Activated naive CD8-positive, alpha-beta T cell treated with anti-CD3 and anti-CD28 coated beads for 36 hours (primary cell): ENCODE measurements at places on chromosomes 7 and 10.
A peak's percentile ranks its signal among the peaks of the same experiment; 100 is the strongest.

GRCh38 chr10:11037991-11038390 lies 20.3 kb downstream of the CELF2 start:
- no peak for DNase-seq
- H3K27ac ChIP-seq = no peak overlapping the region
- peaks cover 4% of the 10 kb centered on the region for H3K4me1 ChIP-seq
- H3K4me3 ChIP-seq = no peak overlapping the region
- peaks cover 18% of the 10 kb centered on the region for H3K27me3 ChIP-seq

DNA sequence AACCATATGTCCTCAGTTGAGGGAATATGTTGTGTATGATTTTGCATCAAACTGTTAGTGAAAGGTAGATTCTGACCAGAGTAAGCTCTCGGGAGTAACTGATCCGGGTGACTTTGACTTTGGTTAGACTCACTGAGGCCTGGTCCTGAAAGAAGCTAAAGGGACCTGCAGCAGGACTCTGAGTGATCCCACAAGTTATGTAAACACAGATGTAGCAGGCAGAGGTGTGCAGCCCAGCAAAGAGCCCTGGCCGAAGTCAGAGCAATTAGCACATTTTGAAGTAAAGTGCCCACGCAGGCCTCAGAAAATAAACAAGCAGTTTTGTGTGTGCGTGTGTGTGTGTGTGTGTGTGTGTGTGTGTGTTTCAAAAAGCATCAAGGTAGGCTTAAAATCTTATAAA lies 245.6 kb upstream of the FERD3L start:
- no peaks in the 10 kb centered on the region for H3K4me1 ChIP-seq
- no peak for DNase-seq
- H3K4me3 ChIP-seq = no peak overlapping the region

- DNase-seq = no peak
- H3K27me3 ChIP-seq = no peaks in the 10 kb centered on the region
- no peak overlapping the region for H3K4me3 ChIP-seq
- H3K36me3 ChIP-seq = no peaks in the 10 kb centered on the region
These were observed 944.1 kb downstream of the SORCS3 start for GRCh38 chr10:105585171-105585570.

GRCh38 chr10:101565936-101566332 lies 22.1 kb downstream of the POLL start:
- H3K36me3 ChIP-seq = no peaks in the 10 kb centered on the region
- peaks cover 10% of the 10 kb centered on the region for H3K4me1 ChIP-seq
- H3K4me3 ChIP-seq = no peak overlapping the region
- peaks cover 61% of the 10 kb centered on the region for H3K27me3 ChIP-seq
- DNase-seq = no peak

GRCh38 chr7:75608451-75609122 lies 116.5 kb downstream of the SPDYE5 start:
- no peaks in the 10 kb centered on the region for H3K4me1 ChIP-seq
- no peaks in the 10 kb centered on the region for H3K27me3 ChIP-seq
- H3K36me3 ChIP-seq = no peaks in the 10 kb centered on the region
- no peak for DNase-seq
- no peak overlapping the region for H3K27ac ChIP-seq

GRCh38 chr10:131141645-131142516 lies 169.6 kb downstream of the TCERG1L start:
- H3K4me1 ChIP-seq = no peaks in the 10 kb centered on the region
- H3K4me3 ChIP-seq = no peak overlapping the region
- H3K27me3 ChIP-seq = peaks cover 3% of the 10 kb centered on the region
- no peak for DNase-seq
- H3K27ac ChIP-seq = no peak overlapping the region
- no peaks in the 10 kb centered on the region for H3K36me3 ChIP-seq

GRCh38 chr10:101385866-101386658 lies 32.1 kb downstream of the BTRC start:
- no peaks in the 10 kb centered on the region for H3K27me3 ChIP-seq
- no peak for DNase-seq
- peaks cover 3% of the 10 kb centered on the region for H3K36me3 ChIP-seq
- H3K4me3 ChIP-seq = no peak overlapping the region
- H3K4me1 ChIP-seq = peaks cover 16% of the 10 kb centered on the region

DNA sequence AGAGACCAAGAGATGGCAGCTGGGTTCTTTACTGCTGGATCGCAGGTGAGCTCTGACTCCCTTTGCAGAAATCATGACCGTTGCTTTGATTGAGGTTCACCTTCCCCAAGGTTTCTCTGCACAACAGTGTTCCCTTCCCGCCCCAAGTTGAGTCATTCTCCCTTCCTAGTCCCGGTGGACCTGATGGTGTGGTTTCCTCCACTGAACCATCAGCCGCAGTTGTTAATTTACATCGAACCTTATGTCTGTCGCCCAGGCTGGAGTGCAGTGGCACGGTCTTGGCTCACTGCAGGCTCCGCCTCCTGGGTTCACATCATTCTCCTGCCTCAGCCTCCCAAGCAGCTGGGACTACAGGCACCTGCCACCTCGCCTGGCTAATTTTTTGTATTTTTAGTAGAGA lies 5.8 kb downstream of the ZSCAN25 start:
- H3K4me3 ChIP-seq = peak overlapping the region; percentile 88
- no peak for DNase-seq

DNA sequence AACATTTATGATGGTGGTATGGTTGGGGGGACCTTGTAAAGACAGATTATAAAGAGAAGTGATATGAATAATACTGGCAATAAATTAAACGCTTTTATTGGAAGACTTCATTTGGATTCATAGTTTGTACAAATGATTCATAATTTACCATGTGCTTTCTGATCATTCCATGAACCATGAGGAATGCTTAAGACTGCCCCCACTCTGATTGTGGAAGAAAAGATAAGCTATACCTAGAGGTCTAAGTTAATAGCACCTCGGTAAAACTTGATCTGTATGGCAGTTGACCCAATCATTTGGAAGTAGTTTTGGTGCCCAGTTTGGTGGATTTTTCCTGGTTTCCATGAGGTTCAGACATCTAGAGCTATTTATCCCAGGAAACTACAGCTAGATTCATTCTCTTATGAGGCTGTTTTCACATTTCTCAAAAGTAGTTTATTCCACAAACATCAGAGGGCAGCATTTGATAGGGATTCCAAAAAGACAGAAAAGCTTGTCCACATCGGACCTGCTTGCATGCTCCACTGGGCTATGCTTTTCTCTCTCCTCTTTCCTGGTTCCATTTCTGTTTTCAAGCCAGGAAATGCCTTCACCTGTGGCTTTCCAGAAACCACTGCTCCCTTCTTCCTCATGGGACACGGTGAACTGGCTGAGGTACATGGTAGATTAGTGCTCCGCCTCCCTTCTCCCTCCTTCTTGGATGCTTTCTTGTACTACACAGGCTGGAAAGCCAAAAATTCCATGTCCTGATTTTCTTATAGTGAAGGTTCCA lies 29.2 kb downstream of the TFAM start:
- no peaks in the 10 kb centered on the region for H3K4me1 ChIP-seq
- H3K27ac ChIP-seq = no peak overlapping the region
- peaks cover 2% of the 10 kb centered on the region for H3K36me3 ChIP-seq
- H3K4me3 ChIP-seq = no peak overlapping the region
- no peak for DNase-seq

DNA sequence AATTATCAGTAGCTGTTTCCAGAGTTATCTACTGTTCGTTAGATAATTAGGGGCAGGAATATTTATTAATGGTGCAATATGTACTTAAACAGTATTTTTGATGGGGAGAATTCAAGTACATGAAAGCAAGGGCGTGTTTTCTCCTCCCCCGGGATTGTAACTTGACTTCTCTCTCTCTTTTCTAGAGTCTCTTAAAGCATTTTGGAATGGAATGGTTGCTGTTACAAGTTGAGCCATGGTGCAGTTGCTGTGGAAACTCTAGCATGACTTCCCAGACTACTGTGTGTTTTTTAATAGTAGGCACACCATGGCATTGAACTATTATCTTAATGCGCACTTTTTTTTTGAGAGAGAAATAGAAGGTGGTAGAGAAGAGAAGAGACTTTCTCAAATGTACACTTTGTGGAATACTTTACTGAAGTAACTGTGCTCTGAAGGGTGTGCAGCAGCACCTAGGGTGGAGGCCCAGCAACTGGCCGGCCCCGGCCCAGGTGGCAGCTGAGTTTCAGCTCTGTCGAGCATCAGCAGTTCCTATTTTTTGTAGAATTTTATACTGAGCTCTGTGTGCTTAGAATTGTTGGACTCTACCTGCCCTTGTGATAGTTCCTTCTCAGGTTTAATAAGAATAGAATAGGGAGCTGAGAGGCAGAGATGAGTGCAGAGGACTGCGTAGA lies 64.4 kb downstream of the CCNY start:
- H3K27ac ChIP-seq = no peak overlapping the region
- peaks cover 23% of the 10 kb centered on the region for H3K4me1 ChIP-seq
- H3K27me3 ChIP-seq = no peaks in the 10 kb centered on the region
- H3K36me3 ChIP-seq = no peaks in the 10 kb centered on the region
- no peak for DNase-seq
- H3K4me3 ChIP-seq = no peak overlapping the region

- H3K27me3 ChIP-seq = peaks cover 65% of the 10 kb centered on the region
- peaks cover 17% of the 10 kb centered on the region for H3K4me1 ChIP-seq
- H3K36me3 ChIP-seq = no peaks in the 10 kb centered on the region
- H3K4me3 ChIP-seq = peak overlapping the region; percentile 63
- DNase-seq = peak; percentile 69
These were observed 983 bp downstream of the FZD8 start for GRCh38 chr10:35640951-35641675.

GRCh38 chr7:1979591-1980560 lies 252.9 kb downstream of the MAD1L1 start:
- H3K4me3 ChIP-seq = no peak overlapping the region
- no peak overlapping the region for H3K27ac ChIP-seq
- no peak for DNase-seq
- H3K36me3 ChIP-seq = peaks cover 12% of the 10 kb centered on the region
- peaks cover 4% of the 10 kb centered on the region for H3K4me1 ChIP-seq

GRCh38 chr10:26112532-26112931 lies 104.0 kb upstream of the GAD2 start:
- H3K27me3 ChIP-seq = peaks cover 18% of the 10 kb centered on the region
- no peak for DNase-seq
- H3K27ac ChIP-seq = no peak overlapping the region
- H3K36me3 ChIP-seq = no peaks in the 10 kb centered on the region
- no peak overlapping the region for H3K4me3 ChIP-seq
- no peaks in the 10 kb centered on the region for H3K4me1 ChIP-seq

DNA sequence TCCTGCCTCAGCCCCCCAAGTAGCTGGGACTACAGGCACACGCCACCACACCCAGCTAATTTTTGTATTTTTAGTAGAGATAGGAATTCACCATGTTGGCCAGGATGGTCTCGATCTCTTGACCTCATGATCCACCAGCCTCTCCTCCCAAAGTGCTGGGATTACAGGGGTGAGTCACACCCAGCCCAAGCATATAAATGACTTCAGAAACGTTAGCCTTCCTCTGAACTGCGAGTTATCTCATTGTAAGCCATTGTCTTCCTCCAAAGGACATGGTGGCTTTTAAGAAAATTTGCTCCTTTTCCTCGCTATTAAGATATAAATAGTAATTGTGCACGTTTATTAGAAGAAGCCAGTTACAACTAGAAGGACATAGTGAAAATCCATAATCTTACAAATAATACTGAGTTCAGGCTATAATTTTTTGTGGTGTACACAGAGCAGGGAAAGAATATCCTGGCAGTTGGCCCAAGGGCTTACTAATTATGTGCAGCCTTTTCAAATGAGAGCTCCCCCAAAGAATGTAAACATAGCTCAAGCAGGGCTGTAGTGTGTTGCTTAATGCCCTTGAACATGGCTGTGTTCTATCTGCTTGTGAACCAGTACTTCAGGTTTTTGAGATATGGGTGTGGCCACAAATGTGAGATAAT lies 495.8 kb downstream of the PARD3 start:
- H3K4me1 ChIP-seq = no peaks in the 10 kb centered on the region
- no peaks in the 10 kb centered on the region for H3K36me3 ChIP-seq
- H3K27me3 ChIP-seq = no peaks in the 10 kb centered on the region
- no peak overlapping the region for H3K27ac ChIP-seq
- H3K4me3 ChIP-seq = no peak overlapping the region
- DNase-seq = no peak

DNA sequence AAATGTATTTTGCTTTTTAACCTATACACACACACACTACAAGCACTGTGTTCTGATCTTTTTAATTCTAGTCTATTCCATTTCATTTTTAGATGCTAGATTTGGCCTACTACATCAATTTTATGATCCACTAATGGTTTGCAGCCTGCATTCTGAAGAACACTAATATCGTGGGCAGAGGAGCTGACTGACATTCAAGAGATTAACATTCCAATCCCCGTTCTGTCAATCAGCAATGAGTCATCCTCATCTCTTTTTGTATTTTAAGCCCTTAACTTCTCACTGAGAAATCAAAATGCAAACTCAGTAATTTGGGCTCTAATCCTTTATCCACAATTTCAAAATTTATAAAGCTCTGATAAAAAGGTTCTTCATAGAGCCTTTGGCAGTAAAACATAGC lies 47.1 kb upstream of the GAD2 start:
- no peaks in the 10 kb centered on the region for H3K36me3 ChIP-seq
- DNase-seq = no peak
